ENCODE measurements at places on chromosomes 6 and 20.

GRCh38 chr20:4898282-4899244 is 102.7 kb downstream of the SLC23A2 start:
- DNase-seq: no peak

GRCh38 chr20:20993372-20993771 is 112.8 kb downstream of the LINC00237 start:
- DNase-seq: no peak

- no peak for DNase-seq
Observed at GRCh38 chr6:35492258-35492973, 4.5 kb downstream of the TEAD3 start.

- DNase-seq: no peak
Observed at GRCh38 chr20:37179683-37180524, 556 bp upstream of the MROH8 start.

DNA sequence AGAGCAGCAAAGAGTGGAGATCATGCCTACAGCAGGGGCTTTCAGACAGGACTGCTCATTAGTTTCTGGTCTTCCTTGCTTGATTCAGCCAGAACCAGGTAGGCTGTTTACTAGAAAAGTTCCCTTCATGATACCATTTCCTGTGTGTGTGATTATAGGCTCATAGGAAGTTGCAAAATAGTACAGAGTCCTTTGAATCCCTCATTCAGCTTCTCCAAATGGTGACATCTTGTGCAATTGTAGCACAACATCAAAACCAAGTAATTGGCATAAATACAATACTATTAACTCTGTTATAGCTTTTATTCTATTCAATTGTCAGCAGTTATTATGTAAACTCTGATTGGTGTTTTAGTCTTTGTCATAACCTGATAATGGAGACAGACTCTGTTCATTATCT is 347.3 kb upstream of the CDH4 start:
- no peak for DNase-seq

- no peak for DNase-seq
Observed at GRCh38 chr6:10140136-10140535, 274.7 kb downstream of the TFAP2A start.

- no peak for DNase-seq
Observed at GRCh38 chr6:25065666-25066065, 129.9 kb upstream of the RIPOR2 start.

- no peak for DNase-seq
Observed at GRCh38 chr20:57220337-57221145, 45.9 kb downstream of the BMP7 start.

DNA sequence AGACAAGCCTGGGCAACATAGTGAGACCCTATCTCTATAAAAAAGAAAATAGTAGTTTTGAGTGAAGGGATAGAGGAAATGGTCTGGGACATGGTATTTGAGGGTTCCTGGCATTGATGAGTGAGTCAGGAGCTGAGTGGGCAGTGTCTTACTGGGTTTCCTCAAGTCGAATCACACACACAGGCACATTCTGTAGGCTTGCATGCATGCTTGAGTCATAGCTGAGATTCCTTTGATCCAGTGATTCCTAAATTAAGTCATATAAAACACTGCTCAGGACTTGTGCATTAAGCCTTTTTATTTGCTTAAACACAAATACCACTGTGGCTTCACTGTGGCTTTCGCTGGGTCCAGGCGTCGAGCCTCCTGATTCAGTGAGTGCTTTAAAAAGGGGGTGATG is 71.8 kb upstream of the TMEM181 start:
- no peak for DNase-seq

- no peak for DNase-seq
Observed at GRCh38 chr6:132330759-132331158, 70.5 kb downstream of the MOXD1 start.

GRCh38 chr20:49594143-49594930 is 26.4 kb upstream of the PTGIS start:
- DNase-seq: no peak

DNA sequence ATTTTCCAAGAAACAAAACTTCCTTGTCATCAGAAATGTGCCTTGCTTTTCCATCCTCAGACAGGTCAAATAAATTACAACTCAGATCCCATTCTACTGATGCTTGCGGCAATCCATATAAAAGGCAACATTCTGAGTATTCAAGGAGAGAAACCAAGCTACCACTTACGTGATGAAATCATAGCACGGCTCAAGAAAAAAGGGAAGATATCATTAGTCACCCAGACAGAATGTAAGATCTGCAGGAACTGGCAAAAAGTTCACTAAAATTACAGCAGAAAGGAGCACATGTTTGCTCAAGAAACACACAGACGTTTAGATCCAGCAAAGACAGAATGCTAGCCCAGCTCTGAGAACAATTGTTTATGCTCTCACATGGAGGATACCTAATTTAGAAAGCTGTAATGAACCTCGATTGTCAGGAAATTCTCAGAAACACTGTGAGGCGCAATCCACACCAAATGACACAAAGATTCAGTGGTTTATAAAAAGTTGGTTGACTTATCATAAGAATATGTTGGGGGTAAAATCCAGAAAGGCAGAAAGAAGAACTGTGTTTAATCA is 304.2 kb downstream of the ADGRG6 start:
- DNase-seq: no peak

DNA sequence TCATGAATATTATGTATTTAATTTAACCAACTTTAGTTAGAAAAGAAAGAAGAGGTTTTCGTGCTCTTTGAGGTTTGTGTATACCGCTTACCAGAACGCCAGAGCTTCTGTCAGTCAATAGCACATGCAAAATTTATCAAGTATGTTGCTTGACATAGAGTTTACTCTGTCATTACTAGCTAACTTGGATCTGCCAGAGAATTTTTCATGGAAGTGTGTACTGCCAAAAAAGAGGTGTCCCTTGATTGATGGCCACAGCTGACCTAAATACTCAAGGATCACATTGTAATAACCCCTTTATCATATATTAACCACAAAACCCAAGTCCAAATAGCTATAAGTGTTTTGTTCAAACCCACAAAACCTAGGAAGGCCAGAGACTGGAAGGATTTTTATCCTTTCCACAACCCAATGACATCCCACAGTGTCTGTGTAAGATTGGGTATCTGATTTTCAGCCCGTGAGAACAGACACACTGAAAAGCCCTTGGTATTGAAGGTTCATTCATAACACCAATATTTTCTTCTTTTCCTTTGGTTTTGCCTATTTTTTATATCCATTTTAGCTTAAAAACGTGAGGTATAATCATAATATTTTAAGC is 194.0 kb upstream of the EYA4 start:
- no peak for DNase-seq

GRCh38 chr20:38581013-38581412 is at the start of gene ADIG:
Gene ADIG, plus strand, starts transcription at chr20:38581197. Its CDS starts 54 bp downstream, at chr20:38581251.
- DNase-seq: no peak

DNA sequence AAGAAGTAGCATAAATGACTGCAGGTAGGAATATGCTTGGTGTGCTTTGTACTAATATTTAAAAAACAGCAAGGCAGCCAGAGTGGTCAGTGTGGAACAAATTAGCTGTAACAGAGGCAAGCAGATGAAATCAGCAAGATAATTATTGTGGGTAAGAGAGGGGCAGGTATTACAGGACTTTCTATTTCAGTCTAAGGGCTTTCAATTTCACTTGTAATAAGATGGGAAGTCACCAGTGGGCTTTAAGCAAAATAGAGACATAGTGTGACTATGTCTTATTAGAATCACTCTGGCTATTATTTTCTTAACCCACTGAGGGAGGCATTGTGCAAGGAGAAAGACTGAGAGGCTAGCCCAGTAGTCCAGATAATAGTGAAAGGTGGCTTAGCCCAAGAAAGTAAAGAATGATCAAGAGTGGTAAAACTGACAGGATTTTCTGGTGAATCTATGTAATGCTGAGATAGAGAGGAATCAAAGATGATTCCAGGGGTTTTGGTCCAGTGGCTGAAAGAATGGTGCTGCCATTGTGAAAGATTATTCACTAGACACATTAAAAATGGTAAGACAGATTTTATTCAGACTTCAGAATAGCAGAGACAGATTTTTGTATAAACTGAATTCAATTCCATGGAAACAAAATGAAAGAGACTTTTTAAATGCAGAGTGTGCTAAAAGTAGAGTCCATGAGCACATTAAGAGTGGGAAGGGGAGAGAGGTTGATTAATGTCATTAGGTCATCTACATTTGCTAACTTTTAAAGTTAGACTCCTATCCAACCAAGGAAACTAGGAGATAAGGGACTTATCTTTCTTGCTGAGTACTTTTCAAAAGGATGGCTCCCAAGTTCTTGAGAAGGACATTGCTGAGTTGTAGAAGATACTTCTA is 1136.0 kb downstream of the HACE1 start:
- DNase-seq: no peak

DNA sequence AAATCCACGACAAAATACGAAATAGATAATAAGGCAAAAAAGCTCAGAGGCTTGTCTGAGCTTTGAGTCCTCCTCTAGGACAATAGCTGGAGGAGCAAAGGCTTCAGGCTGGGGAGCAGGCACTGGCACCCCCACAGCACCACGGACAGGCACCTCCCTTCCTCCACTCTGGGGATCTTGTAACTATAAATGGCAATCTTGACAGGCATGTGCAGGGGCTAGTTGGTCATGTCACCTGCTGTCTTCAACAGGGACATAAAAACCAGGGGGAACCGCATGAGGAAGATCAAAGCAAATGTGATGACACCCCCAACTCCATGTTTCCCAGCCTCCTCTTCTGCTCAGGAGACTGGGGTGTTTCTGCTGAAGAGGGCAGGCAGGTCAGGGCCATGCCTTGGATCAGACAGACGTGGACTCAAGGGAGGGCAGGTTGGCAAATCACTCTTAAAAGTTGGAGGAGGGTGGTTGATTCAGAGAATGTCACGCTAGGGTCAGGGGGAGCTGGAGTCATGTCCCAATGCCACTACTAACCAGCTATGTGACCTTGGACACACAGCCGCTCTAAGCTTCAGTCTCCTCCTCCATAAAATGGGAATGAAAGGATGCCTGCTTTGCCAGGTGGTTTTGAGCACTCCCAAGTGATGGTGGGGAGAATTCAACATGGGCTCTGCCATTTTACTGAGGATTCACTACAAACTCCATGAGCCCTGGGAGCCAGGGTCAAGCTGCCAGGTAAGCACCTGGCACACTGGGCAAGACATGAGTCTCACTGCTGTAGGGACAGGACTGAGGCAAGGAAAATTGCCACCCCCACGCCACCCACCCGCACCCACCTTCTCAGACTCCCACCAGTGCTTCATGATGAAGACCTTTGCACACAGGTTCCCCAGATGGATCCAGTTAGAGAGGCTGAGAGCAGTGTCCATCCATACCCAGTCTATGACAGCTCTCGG is 48.0 kb downstream of the NPEPL1 start:
- no peak for DNase-seq

DNA sequence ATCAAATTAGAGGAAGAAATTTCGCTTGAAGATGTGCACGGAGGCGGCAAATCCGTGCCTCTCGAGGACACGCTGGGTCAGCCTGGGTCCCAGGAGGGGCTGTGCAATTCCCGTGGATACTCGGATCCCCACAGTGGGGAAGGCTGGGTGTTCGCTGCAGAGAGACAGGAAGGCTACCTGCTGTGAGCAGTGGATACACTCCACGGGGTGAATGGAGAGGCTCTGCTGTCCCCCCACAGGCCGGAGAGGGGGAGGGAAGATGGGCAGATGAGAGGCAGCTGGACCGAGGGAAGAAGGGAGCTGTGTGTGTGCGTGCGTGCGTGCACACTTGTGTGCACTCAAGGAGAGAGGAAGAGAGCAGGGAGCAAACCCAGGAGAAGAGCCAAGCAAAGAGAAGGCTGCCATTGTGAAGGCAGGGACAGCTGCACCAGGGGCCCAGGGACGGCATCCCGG is 57.3 kb downstream of the SULF2 start:
- DNase-seq: no peak

DNA sequence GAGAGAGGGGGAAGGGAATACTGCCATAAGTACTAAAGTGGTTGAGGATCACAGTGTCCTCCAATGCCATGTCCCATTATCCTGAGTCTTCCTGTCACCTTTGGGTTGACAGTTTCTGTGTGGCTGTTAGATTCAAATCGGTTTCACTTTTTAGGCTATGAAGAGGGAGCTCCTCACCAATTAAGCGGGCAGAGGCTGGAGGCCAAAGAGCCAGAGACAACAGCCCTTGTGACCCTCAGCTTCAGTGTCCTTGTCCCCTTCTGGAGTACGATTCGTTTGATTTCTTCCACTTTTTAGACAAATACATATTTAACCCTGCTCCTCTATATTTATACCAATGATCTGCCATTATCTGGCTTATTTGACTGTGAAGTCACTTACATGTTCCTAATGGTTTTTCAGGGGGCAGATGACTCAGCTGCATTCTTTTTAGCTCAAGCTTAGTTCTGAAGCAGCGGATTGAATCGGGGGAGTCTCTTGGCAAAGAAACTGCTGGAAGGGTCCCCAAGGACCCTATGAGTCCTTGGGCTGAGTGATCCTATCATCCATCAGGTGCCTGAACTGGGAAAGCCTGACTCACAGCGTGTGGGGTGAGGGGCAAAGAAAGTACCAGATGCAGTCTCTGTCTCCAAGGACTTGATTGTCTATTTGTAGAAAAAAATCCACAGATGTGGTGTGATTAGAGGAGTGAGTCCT is 18.2 kb downstream of the FERMT1 start:
- no peak for DNase-seq

GRCh38 chr6:51949526-51949925 is 137.9 kb downstream of the PKHD1 start:
- no peak for DNase-seq

DNA sequence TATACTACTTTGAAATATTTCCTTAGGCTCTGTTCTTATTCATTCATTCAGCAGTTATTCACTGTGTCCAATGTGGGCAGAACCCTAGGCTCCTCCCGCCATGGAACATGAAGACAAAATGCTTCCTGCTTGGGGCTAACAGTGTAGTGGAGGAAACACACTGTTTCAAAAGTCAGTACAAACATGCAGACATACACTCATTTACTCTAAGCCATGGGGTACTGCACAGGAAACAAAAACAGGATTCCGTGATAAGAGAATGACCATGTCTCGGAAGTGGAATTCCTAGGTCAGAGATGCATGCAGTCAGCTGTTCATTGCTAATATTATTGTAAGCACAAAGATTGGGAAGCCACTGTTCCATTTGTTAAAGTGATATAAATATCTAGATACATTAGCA is 18.4 kb upstream of the FAM209A start:
- no peak for DNase-seq

- DNase-seq: no peak
Observed at GRCh38 chr6:56243518-56244070, 3.8 kb downstream of the COL21A1 start.

DNA sequence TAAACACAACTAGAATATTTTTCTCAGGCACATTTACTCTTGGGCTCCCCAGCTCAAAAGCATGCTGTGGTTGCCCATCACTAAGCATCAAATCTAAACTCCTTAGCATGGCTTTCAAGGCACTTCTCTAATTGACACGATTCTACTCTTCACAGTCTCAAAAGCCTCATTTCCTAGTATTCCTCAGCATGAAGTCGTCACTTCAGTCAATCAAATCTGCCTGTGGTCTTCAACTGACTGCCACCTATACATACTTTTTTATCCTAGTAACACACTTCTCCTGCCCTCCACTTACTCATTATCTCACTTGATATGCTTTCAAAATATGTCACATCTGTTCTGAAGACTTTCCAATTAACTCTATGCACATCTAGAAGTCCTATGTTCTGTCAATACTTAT is 110.3 kb downstream of the TBC1D32 start:
- no peak for DNase-seq

Data from NCI-H524 treated with DMSO at 0.1 percent for 48 hours (cell line).